GM04503 (cell line): ENCODE measurements at places on chromosomes 5 and 9.

- DNase-seq, result no peak
Observed at GRCh38 chr9:104258296-104259011, 164.3 kb downstream of the SMC2 start.

GRCh38 chr5:81117566-81117965 is 115.6 kb upstream of the CKMT2 start:
- DNase-seq, result no peak

DNA sequence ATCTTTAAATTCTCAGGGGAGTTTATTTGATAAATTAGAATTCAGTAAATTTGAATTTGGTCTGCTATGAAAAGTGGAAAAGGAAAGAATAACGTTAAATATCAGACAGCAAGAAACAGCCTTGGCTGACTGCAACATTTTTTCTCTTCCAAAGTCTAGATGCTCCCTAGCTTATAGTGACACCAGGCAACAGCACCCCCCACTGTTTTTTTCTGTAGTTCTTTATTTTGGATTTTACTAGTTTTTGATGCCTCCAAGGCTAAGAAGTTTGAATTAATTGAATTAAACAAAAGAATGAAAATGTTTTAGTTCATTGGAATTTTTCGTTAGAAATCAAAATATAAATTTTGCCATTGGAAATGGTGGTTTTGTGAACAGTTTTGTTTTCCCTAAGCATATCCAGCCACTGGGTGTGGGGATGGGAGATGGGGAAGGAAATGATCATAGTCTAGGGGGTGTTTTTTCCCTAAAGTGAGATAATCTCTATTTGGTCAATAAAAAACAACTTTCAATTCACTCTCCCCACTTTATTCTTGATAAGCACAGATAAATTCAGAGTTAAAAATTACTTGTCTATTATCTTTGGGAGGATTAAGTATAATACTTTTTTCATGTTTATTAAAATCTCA is 199.3 kb upstream of the CD180 start:
- DNase-seq, result no peak

DNA sequence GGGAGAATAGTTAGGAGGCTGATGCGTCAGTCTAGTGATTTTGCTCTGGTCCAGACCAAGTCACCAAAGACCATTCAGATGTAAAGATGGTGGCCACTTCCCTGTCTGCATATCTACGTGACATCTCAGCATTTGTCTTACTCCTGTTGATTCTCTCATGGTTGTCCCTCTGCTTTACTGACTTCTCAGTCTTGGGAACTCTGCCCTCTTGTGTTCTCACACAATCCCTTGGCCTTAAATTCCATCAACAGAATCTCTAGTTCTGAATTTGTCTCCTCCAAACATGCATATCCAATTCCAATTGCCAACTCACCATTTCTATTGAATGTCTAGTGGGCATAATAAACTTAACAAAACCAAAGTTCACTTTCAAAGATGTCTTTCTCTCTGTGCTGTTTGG is 147.8 kb downstream of the SLC24A2 start:
- DNase-seq, result no peak

DNA sequence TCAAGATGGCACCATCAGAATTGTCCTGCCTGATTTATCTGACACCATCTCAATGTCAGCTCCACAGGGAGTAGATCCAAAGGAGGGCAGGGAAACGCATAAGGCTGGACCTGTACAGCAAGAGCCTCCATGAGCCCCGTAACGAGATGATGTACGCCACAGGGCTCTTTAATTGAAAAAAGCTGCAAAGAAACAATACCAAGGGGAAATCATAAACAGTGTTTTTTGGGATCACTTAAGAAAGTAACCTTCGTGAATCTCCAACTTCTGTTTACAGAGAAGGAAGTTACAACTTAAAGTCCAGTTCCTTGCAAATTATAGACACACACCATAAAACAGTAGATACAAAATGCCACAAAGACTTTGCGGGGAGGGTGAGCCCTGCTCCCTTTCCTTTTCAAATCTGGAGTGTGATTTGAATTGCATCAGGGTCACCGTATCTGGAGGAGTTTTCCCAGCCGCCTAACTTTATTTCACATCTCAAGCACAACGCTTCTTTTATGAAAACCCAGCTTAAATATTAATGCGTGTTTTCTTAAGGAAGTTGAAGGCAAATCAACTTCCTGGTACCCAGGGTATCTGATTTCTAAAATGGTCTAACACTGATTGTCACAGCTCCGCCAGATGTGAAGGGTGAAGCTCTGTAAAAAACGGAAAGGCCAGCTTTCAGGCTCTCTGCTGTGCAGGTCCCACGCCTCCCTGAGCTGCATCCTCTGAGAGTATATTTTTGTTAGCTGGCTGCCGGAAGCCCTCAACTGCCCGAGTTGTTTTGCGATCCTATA is 88.9 kb downstream of the EBF1 start:
- DNase-seq, result no peak

DNA sequence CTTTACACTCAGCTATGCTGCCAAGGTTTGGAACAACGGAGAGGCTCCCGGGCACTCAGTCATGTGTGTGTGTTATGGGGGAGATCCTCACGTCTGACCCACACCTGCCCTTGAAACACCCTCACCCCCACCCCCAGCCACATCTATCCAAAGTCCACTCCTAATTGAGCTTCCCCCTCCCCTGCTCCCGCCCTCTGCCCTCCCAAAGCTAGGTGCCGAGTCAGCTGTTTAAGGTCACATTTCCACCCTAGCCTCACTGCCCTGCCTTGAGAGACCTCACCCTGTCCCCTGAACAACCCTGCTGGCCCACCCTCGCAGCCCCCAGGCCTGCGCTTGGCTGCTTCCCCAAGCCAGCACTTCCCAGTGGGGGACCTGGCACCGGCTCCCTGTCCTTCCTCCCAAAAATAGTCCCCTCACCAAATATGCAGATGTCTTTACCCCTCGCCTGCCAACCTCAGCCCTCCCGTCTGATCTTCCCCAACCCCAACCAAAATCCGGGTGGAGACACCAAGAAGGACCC is 36.0 kb downstream of the GLDC start:
- DNase-seq, result no peak

DNA sequence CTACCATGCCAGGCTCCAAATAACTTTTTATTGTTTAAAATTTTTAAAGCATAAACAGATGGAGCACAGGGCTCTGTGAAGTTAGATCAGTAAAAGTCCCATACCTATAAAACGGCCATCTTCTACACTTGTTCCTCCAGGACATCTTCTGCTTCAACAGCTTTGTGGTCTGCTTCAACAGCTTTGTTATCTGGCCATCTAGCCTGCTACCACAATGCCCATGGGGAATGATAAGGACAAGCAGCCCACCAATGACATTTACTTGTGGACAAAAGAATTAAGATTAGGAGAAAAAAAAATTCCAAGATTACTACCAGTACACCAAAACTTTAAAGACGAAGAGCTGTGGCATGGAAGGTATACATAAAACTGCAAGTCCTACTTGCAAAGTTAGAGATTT is 2.2 kb upstream of the VPS13A start:
- no peak for DNase-seq

- DNase-seq, result no peak
Observed at GRCh38 chr5:149823375-149823774, 93.3 kb downstream of the PPARGC1B start.

DNA sequence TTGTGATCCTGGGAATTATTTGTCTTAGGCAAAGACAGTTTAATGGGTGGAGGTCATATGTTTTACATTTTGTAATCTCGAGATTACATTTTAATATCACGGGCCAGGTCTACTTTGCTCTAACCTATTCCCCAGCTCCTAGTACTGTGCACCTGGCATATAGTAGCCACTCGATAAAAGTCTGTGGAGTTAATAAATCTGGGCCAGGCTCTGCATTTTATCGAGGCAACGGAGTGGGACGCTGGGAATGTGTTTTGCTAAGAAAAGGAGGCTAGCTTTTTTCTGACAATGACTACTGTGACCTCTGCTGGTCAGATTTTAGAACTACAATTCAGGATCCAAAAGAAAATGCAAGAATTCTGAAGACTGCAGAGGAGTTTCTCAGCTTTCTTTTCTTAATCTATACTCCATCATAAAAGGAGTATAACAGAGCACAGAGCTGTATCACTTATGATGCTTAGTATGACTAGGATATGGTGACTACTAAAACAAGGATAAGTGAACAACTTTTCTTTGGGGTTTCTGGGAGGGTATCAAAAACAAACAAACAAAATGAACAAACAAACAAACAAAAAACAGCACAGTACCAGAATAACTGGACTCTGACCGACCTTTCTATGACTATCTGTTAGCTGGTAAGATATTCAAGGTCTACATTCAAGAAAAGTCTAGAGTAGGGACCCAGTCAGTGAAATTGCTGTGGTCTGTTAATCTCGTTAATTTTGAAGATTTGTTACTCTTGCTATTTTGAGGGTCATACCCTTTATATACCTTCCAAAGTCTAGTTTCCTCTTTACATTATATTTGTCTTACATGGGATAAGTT is 46.1 kb upstream of the CER1 start:
- no peak for DNase-seq

DNA sequence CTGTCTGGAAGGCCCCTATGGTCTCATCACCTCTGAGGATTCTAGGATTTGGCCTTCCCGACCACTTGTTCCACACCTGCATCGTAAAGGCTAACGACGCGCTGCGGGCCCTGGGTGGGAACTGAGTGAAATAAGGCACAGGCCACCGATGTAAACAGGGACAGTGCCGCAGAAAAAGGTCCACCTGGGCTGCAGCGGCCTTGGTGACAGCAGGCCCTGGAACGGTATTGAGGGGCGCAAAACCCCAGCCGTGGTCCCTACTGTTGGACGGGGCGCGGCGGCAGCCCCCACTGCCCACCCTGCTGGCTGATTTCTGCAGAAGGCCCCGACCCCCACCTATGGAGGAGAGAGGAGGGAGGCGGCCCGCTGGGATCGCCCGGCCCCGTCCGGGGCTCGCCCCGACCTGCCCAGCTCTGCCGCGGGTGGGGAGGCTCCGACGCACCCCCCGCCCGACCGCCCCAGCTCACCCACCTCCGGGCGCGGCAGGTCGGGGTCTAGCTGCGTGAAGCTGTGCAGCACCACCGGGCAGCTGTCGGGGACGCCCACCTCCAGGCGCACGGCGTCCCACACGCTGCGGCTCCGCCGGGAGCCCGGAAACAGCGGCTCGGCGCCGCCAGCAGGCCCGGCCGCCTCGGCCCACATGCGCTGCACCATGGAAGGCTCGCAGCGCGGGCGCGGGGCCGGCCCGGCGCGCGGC is 391 bp downstream of the RALGDS start:
- DNase-seq, result no peak

- DNase-seq, result no peak
Observed at GRCh38 chr5:112637343-112637742, 100.3 kb upstream of the APC start.

DNA sequence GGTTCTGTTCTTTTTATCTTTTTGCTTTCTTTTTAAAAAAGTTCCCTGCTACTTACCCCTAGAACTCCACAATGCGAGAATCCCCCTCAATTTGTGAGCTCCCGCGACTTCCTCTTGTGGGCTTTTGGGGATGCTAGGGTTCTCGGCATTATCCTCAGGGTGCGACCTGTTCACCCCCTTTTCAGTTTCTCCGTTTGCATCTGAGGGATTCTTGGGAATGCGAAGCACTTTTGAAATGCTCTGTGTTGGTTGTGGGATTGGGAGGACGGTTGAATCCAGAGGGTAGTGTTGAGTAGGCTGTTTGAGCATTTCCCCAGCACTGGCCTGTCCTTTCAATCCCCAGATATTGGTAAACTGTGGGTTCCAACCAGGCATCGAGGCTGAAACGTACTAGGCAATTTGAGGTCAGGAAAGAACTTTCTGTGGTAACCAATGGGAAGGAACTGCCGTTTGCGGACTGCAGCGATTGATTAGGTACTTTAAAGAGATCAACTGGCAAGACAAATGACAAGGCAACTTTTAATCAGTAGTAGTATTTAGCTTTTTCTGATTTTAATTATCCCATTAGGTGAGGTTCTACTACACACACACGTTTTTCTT is 415 bp downstream of the XRCC4 start:
- no peak for DNase-seq

GRCh38 chr9:12155401-12156134 is 537.6 kb upstream of the TYRP1 start:
- no peak for DNase-seq

GRCh38 chr5:159916841-159917761 is 819 bp downstream of the ADRA1B start:
- DNase-seq, result no peak

DNA sequence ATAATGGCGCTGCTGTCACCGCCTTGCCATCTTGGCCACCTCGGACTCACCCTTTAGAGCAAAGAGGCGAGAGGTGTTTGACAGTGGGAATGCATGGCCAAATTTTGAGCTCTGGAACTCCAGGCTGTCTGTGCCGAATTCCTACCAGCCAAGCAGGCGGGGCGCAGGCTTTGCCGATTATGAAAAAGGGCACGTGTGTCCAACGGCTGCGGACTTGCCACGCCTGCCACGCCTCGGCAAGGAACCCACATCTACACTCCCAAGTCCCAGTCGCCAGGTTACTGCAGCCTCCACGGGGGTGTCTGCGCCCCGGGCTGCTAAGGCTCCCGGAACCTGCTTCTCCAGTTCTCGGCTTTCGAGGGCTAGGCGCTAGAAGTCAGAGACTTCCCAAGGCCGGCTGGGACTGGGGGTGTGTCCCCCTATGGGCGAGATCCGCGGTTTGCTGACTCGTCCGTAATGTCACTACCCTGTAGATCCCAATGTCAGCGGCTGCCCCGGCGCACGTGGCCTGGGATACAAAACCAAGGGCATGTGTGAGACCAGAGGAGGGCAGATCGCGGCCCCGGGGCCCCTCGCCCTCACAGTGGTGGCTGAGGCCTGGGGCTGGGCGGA is 2.8 kb downstream of the NPR3 start:
- no peak for DNase-seq

DNA sequence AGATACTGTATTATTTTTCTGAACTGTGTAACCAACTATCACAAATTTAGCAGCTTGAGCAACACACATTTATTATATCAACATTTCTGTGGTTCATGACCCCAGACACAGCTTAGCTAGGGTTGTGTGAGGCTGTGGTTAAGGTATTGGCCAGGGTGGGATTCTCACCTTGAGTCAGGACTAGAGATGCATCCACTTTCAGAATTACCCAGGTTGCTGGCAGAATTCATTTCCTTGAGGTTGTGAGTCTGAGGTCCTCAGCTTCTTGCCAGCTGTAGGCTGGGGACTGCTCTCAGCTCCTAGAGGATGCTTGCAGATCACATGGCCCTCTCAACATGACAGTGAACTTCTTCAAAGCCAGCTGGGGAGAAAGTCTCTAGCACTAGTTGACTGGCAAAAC is 122.5 kb upstream of the RASGRF2 start:
- DNase-seq, result no peak

- DNase-seq, result no peak
Observed at GRCh38 chr5:97094579-97095317, 47.7 kb downstream of the LIX1 start.

DNA sequence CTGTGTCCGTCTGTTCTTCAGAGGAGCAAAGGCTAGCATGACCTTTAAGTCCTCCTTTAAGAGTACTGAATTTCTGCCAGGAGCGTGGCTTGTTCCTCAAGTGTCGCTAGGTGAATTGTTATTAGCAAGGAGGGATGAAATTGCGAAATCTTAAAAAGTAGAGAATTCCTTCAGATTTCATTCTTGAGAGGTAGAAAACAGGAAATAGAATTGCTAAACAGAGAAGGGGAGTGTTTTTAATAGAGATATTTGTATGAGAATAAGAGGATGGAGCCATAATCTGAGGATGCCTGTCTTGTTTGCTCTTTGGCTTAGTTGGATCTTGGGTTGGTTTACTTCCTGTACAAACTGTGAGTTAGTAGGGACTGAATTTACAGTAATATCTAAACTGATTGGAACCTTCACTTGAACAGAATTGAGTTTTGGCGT is 39.2 kb downstream of the EXOSC2 start:
- DNase-seq, result no peak

- no peak for DNase-seq
Observed at GRCh38 chr5:674630-675011, 18.5 kb downstream of the TPPP start.

GRCh38 chr9:30713243-30713642 is 1671.2 kb upstream of the ACO1 start:
- no peak for DNase-seq
